ENCODE measurements at places on chromosomes 3 and 15. TPM values are rescaled to one million over a fixed set of nuclear protein-coding genes. Genes with fewer than 3 reads are reported as not detected.

TUSC7 gene
- not detected for total RNA-seq

CHP1 gene
- 290 TPM for total RNA-seq

NR2F2 gene
- total RNA-seq = 22.9 TPM

ROBO2 gene
- total RNA-seq = 0.98 TPM

DPPA4 gene
- not detected for total RNA-seq

MYL3 gene
- total RNA-seq = 8.5 TPM

CADPS gene
- total RNA-seq = 0.15 TPM

KIF15 gene
- total RNA-seq = 1.1 TPM

CCDC33 gene
- total RNA-seq = not detected

PDZRN3 gene
- 37.6 TPM for total RNA-seq
